Stimulated activated CD4-positive, alpha-beta T cell treated with anti-CD3 and anti-CD28 coated beads, Interleukin-15, amount 100 ng/mL, for 1 hour (primary cell): ENCODE measurements at places on chromosomes 1 and 21.

DNA sequence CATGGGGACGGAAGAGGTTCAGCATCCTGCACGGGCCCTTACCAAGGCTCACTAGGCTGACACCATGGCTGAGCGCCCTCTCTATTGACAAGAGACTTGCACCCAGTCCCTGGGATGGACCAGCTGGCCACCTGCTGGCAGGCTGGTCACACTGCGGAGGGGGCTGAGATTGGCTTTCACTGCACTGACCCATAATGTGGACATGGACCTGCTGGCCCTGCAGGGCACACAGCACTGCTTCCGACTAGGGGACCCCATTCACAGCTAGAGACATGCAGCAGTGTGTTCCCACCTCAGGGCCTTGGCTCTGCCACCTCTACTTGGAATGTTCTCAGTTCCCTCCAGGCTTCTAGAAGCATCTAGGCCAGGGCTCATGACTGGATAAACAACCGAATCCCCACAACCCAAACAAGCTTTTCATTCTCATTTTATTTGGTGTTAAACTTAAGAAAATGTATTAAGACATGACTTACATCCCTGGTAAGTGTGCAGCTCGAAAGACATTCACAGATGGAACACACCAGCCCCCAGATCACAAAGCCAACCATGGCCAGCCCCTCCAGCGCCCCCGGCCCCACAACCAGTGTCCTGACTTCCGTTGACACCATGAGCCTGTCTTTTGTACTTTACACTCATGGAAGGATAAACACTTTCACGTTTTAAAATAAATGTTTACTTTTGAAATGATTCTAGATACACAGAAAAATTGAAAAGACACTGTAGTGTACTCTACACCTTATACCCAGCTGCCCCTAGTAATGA is 9.3 kb upstream of the SRARP start:
- DNase-seq = no peak

DNA sequence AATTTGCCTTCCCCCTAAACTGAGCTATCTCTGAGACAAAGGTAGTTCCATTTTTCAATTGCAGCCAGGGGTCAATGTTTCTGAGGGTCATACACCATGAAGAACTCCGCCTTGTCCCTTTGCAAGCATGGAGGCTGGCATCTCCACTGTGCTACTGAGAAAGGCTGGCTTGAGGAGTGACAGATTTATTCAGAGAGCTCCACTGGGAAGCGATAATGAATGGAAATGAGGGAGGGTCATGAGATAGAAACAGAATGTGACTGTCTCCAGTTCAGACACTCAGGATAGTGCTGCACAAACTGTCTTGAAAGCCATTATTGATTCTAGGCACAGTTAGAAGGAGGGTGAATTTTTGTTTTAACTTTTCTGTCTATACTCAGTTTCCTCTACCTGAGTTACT is 197.5 kb downstream of the ZNF326 start:
- no peak for DNase-seq

GRCh38 chr1:212565571-212566305 is 42.8 kb upstream of the ATF3 start:
- no peak for DNase-seq

GRCh38 chr21:29307718-29308455 is 9.2 kb downstream of the BACH1 start:
- DNase-seq = no peak

GRCh38 chr1:151961833-151962232 is 31.8 kb downstream of the S100A10 start:
- no peak for DNase-seq

DNA sequence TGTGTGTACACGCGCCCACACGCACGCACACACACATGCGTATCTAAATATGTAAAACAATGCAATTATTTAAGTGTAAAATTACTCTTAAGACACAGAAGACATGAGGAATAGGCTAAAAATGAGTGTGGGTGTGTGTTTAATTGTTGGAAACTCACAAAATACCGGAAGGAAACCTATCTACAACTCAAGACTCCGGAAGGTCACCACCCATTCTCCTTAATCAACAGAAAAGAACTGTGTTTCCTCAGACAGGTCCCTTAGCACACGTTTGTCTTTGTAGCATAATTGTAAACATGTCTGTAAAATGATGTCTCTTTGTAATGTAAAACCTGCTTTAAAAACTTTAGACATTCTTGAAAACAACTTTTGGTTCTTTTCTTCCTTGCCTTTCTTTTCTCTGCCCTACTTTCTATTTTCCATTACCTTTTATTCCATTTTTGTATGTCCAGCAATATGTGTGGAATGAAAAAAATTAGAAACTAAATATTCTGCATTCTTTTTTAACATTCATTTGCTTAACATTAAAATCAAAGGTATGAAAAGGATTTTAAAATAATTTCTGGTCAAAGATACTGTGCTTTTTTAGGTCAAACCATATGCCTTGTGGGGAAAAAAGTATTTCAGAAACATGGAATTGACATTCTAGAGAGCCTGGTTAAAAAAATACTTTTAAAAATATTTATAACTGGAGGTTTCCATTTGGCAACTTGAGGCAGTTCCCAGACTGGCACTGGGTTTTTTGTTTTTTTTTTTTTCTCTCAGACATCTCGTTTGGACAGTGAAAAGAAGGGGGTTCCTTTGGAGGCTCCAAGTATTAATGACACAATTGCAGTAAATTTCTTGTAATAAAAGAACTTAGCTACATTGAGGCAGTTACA is 46.2 kb downstream of the ATP5PF start:
- DNase-seq = no peak

DNA sequence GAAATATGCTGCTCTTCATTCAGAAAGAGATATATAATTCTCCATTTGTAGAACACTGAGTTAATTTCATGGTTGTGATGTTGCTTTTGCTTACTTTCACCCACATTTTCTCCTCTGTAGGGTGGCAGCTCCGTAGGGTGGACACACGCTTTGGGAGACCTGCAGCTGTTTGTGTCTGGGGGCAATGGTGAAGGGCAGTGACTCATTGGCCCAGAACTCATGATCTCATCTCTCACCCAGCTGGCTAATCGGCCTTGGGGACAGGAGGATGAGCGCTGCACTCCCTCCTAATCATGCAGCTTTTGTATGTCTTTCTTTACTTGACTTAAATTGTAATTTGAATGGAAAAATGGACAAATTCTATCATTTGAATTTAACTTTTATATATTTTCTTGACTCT is 9.6 kb downstream of the DISC1 start:
- DNase-seq = no peak

DNA sequence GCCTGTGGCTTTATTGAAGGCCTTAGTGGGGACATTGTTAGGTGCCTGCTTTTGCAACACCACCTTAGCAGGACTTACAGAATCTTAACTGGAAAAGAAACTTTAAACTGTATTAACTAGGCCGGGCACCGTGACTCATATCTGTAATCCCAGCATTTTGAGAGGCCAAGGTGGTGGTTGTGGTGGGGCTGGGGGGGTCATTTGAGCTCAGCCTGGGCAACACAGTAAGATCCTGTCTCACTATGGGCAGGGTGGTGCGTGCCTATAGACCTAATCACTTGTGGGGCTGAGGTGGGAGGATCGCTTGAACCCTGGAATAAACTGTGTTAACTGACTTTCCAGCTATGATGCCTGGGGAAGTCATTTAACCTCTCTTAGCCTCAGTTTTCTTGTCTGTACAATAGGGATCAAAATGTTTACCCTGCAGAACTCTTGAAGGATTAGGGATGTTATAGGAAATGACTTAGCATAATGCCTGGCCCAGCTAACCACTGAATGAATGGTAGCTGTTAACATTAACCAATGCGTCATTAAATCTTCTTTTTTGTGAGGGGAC is 39.5 kb downstream of the IER5 start:
- DNase-seq = no peak

GRCh38 chr1:209305221-209305954 is 278.1 kb upstream of the CAMK1G start:
- no peak for DNase-seq

GRCh38 chr1:56915960-56916359 is 49.9 kb downstream of the C8B start:
- no peak for DNase-seq

DNA sequence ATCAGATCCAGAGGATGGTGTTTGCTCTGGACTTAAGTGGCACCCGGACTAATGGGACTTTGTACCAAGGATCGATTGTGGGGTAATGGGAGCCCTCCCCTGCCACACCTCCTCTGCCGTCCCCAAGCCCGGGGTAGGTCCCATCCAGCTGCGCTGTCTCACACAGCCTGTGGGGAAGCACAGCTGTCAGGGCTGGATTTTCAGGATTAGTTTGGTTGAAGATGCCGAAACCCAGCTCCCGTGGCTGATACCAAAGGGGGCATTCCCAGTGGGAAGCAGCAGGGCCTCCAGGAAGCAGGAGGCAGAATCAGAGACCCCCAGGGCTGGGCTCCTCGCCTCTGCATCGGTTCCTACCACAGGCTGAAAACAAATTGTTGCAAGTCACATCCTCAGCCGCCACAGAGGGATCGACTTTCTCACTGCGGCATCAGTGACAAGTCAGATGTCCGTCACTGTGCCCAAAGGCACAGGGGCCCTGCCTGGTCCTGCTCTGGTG is 59.7 kb downstream of the MATN1 start:
- DNase-seq = no peak

- no peak for DNase-seq
Measured at GRCh38 chr1:86226204-86226603, 69.6 kb upstream of the COL24A1 start.

GRCh38 chr1:187490266-187490665 is 661.5 kb downstream of the PLA2G4A start:
- no peak for DNase-seq

DNA sequence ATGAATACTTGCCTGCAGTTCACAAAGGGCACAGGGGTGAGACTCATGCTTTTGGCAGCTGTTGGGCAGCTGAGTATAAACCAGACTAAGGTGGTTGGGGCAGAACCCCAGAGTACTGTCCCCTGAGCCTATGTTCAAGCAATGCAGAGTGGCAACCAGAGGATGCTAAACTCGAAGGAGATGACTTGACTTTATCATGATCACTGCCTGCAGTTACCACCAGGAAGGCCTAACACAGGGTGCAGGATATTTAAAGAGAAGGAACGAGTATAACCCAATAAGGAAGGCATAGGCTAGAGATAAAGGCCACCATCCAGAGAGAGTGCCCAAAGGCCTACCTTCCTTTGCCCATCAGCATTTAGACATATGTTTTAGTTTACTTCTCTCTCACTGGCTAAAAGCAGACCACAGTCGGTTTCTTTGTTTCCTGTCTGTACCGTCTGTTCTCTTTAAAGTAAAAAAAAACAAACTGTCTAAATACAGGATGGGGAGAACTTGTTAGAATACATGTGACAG is 83.3 kb downstream of the MPZL1 start:
- no peak for DNase-seq

DNA sequence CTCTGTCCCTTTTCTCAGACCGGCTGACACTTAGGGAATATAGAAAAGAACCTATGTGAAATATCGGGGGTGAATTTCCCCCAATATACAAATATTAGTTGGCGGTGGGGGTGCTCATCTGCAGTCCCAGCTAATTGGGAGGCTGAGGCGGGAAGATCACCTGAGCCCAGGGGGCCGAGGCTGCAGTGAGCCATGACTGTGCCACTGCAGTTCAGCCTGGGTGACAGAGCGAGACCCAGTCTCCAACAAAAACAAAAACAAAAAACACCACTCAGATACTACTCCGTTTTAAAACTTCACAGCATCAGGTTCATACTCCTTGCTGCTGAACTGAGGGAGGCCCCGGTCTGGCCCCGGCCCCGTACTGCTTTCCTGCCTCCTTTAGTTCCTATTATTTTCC is 5.9 kb upstream of the EXOSC10 start:
- DNase-seq = no peak

GRCh38 chr1:205701420-205701819 is 21.1 kb upstream of the SLC45A3 start:
- no peak for DNase-seq

GRCh38 chr1:185155600-185156287 is 1.0 kb downstream of the TRMT1L start:
- DNase-seq = no peak

- DNase-seq = no peak
Measured at GRCh38 chr1:8646189-8646588, 171.3 kb downstream of the RERE start.

- no peak for DNase-seq
Measured at GRCh38 chr1:60621368-60621851, 461.0 kb upstream of the NFIA start.

DNA sequence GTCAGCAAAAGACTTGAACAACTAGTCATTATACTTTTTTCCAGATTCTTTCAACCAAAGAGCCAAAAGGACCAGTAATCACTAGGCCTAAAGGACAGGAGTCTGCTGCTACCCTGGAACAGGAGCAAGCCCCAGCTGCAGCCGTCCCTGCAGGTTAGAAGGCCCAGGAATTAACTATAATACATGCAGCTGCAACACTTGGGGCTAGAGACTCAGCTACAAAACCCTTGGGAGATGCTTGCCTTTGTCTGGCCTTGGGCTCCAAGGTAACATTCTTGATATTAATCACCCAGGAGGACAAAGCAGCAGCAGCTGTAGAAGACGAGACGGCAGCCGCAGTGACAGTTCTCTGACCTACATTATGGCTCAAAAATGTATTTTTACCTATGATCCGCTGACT is 841.2 kb upstream of the ADGRL4 start:
- DNase-seq = no peak

GRCh38 chr1:150121236-150121862 is 28.4 kb upstream of the PLEKHO1 start:
- DNase-seq = no peak
